Vagina (tissue), 2 donors: ENCODE measurements at places on chromosomes 13 and 19.

- DNase-seq, result no peak
Observed at GRCh38 chr19:55443045-55443823, at the start of gene SHISA7. Gene SHISA7, minus strand, starts transcription at chr19:55443300. Its CDS starts 437 bp downstream, at chr19:55442863.

GRCh38 chr13:46367617-46368327 lies 19.3 kb downstream of the RUBCNL start:
- no peak for DNase-seq

DNA sequence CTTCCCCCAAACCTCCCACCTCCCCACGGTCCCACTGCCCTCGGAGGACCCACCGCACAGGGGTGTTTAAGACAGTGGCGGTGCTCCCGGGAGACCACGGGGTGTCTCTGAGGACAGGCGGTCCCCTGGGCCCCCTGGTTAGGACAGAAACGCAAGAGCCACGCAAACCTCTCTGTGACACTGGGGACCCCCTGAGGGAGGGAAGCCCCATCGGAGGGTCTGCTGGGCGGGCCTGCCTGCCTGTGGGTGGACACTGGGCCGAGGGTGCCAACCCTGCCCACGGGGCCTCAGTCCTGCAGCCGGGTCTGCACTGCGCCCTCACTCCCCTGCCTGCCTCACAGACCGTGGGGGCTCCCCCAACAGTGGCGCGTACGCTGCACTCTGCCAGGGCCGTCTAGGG lies 17.5 kb downstream of the MCF2L start:
- no peak for DNase-seq

GRCh38 chr13:50757008-50757407 lies 86.5 kb downstream of the DLEU7 start:
- no peak for DNase-seq

DNA sequence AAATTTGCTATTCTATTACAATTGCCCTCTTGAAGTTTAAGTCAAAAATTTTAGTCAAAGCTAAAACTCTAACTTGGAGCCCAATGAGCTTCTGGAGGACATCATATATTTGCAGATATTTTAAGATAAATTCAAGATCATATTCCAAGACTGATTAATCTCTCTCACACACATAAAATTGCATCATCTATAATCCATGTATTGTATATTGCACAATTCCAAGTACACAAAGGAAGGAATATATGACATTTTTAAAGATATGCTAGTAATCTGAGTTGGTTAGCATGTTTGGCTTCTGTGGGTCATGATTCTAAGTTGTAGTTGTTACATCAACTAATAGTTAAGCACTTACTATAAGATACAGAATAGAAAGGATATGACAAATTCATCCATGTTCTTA lies 53.3 kb downstream of the KCNRG start:
- DNase-seq, result no peak

DNA sequence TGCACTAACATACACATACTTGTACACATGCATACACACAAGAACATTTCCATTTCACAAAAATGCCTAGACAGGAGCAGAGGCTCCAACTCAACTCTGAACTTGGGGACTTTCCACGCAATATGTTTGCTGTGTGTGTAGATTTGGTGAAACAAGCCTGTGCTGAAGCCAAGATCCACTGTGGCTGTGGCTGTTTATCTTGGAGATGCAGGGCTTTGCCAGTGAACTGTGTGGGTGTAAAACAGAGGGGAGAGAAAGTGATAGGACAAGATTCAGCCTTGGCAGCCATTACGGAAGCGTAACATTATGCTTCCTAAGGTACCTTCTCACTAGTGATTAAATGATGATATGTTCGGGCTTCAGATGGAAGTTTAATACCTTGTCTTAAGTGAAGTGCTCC lies 73.2 kb upstream of the MBNL2 start:
- no peak for DNase-seq

- no peak for DNase-seq
Observed at GRCh38 chr13:99647596-99647985, 146.3 kb downstream of the TM9SF2 start.

- no peak for DNase-seq
Observed at GRCh38 chr13:85148009-85148408, 651.2 kb downstream of the SLITRK6 start.

DNA sequence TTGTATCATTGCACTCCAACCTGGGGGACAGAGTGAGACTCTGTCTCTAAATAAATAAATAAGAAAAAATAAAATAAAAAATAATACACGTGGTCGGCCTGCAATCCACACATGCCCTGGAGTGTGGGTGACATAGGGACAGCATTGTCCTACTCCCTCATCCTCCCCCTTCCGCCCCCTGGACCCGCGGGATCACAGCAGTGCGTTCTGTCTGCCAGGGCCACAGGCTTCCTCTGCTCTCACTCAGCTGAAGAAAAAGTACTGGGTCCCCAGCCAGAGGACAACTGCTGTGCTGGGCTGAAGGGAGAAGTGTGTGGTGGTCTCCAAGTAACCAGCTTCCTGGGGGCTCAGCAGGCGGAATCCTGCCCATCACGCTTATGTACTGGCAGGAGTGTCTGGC lies 6.3 kb downstream of the BCAT2 start:
- DNase-seq, result no peak

DNA sequence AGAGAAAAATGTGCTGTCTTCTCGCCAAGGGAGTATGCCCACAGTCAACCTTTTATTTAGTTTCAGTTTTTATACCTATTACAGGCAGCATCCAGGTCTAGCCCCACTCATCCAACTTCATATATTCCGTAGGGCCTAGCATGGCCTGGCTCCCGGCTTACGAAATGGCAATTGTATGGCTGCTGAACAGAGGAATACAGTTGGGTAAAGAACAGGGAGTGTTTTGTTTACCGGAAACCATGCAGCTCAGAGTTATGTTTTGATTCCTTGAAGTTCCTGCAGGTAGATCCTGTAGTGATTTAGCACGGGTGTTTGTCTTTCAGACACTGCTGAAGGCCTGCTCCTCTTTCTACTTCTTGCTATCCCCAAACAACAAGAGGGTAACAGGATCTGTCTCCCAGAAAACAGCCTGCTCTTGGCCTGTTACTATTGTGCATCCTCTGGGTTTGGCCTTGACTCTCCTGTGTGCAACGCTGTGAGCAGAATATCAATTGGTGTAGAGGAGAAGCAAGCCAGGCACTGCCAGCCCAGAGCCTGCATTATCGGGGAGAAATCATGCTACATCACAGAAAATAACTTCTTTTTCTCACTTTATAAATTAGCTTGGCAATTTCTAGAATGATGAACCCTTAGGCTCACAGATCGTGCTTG lies 32.4 kb downstream of the OLFM4 start:
- DNase-seq, result no peak

GRCh38 chr13:36438594-36439483 lies 6.5 kb downstream of the CCNA1 start:
- no peak for DNase-seq

GRCh38 chr13:110264685-110265275 lies 42.2 kb downstream of the COL4A1 start:
- no peak for DNase-seq

DNA sequence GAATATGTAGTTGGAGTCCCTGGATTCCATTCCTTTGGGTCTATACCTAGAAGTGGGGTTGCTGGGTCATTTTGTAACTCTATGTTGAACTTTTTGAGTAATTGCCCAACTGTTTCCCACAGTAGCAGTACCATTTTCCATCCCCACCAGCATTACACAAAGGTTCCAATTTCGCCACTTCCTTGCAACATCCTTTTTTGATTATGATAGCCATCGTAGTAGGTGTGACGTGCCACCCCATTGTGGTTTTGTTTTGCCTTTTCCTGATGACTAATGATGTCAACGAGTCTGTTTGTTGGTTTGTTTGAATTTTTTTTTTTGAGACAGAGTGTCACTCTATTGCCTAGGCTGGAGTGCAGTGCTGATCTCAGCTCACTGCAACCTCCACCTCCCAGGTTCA lies 3.3 kb upstream of the PEX11G start:
- DNase-seq, result no peak

DNA sequence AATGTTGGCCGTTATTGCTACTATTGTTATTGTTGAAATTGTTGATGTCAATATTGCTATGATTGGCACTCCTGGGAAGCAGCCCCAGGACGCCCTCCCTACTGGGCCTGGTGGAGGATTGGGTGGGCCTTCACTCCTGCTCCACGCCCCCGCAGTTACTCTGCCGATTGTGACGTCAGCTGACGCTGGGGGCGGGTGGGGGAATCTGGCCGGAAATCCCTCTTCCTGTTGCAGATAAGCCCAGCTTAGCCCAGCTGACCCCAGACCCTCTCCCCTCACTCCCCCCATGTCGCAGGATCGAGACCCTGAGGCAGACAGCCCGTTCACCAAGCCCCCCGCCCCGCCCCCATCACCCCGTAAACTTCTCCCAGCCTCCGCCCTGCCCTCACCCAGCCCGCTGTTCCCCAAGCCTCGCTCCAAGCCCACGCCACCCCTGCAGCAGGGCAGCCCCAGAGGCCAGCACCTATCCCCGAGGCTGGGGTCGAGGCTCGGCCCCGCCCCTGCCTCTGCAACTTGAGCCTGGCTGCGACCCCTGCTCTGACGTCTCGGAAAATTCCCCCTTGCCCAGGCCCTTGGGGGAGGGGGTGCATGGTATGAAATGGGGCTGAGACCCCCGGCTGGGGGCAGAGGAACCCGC lies at the start of gene ETV2:
ETV2 (plus strand) TSS at position 231 of the 637 bp plus-strand sequence. CDS start 716 bp downstream, outside the sequence.
- no peak for DNase-seq

- no peak for DNase-seq
Observed at GRCh38 chr13:51341791-51342190, 2.3 kb downstream of the SERPINE3 start.

DNA sequence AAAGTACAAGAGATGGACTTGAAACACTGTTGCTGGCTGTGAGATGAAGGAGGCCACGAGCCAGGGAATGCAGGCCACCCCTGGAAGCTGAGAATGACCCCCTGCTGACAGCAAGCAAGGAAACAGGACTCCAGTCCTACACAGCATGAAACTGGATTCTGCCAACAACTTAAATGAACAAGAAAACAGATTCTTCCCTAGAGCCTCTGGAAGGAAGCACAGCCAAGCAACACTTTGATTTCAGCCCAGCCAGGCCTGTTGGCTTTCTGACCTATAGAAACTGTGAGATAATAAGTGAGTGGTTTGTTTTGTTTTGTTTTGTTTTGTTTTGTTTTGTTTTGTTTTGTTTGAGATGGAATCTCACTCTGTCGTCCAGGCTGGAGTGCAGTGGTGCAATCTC lies 105.3 kb upstream of the CACNA1A start:
- DNase-seq, result no peak

DNA sequence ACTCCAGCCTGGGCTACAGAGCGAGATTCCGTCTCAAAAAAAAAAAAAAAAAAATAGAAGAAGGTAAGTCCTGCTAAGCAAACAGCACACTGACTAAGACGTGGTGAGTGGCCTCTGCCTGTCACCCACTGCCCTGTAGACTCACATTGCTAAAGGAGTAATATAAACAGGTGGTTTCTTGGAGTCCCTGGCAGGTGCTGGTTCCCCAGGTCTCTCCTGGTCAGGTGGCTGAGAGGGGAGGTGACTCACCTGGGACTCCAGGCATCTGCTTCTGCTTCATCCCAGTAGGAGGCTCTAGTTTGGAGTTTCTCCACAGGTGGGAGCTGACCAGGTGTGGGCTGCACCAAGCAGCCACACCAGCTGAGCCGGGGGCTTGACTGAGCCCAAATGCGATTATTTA lies at the start of gene OR10H1:
OR10H1 (minus strand) TSS at position 359 of the 400 bp plus-strand sequence. CDS start 7,627 bp downstream, outside the sequence.
- no peak for DNase-seq

DNA sequence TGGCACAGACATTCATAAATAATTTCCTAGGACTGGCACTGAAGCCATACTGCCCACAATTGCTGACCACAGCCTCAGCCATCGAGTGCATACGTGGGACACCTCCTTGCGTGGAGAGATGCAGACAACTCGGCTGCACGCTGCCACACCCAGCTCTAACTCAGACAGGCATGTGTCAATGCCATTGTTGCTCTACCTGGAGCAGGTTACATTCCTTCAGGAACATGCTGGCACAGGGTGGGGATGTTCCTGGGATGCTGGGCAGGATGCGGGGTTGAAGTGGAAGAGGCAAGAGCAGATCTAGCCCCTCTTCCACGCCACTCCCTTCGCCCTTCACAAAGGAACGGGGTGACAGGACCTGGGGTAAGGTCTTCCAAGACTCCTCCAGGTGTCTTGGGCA lies 24.2 kb upstream of the SLC35E1 start:
- no peak for DNase-seq

GRCh38 chr19:50826492-50827240 lies 3.1 kb upstream of the KLK1 start:
- no peak for DNase-seq

DNA sequence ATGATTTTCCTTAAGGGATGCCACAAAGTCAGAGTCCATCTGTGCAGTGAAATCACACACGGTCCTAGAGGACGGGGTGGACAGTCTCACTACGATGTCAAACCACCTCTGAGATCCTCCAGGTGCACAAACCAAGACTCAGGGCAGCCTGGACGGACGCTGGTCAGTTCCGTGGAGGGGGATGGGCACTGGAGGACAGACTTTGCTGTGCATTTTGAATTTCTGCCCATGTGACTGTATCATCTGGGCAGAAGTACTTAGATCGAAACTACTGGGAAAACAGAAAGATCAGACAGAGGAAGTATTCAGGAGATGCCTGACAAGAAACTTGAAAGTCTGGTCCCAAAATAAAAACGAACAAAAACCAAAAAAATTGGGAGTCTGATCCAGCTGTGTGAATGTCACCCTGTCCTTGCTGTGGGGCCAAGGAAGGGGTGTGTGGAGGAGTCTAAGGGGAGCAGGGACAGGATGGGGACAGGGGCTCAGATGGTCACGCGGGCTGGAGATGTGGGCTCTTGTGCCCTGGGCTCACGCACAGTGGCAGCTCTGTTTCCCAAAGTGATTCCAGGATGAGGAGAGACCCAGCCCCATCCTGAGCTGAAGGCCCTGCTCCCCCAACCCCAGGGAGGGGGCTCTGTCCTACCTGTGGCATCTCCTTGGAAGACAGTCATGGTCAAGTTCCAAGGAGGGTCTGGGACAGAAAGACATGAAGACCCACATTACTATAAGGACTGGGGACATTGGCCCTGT lies 1.5 kb downstream of the SIGLEC8 start:
- no peak for DNase-seq

GRCh38 chr19:51490676-51491075 lies 10.9 kb downstream of the SIGLEC12 start:
- DNase-seq, result no peak

DNA sequence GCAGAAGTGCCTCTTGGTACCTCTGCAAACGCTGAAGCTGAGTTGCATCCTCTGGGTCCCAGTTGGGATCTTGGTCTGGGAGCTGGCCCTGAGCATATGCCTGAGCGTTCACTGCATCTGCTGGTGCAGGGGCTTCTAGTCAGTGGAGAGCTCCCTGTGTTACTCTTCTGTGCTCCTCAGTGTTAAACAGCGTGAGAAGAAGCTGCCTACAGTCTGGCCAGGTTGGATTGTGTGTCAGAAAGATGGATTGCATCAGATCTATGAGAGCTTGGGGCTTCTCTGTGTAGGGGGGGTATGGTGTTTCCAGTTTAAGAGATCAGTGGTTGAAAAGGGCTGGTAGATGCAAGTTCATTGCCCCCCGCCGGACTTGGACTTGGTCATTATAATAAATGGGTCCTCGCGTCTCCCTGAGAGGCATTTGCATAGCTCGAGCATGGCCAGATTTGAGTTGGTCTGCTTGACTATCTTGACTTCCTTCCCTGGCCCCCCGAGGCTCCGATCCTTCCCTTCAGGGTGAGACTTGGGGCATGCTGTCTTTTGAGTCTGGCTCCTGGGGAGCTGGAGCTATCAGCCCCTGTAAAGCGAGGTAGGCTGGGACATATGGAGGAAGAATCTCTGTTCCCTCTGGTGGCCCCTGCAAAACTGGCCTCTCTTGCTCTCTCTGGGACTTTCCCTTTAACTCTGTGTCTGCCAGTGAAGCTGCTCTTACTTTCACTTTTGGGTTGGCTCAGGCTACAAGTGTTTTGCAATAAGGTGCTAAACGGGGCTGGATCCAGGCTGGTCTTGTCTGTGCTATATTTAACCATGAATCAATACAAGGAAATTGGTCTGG lies 52.9 kb downstream of the OR10H4 start:
- DNase-seq, result no peak

- peak; percentile 97 for DNase-seq
Observed at GRCh38 chr19:3968556-3969434, 2.1 kb downstream of the DAPK3 start.
